ENCODE measurements at places on chromosomes 11 and 22. TPM values are rescaled to one million over a fixed set of nuclear protein-coding genes. Genes with fewer than 3 reads are reported as not detected.

Gene VSTM5
- not detected for total RNA-seq

Gene IL18
- 132 TPM for total RNA-seq

Gene MICAL2
- total RNA-seq: 54.2 TPM

Gene SLC6A5
- not detected for total RNA-seq

DNA sequence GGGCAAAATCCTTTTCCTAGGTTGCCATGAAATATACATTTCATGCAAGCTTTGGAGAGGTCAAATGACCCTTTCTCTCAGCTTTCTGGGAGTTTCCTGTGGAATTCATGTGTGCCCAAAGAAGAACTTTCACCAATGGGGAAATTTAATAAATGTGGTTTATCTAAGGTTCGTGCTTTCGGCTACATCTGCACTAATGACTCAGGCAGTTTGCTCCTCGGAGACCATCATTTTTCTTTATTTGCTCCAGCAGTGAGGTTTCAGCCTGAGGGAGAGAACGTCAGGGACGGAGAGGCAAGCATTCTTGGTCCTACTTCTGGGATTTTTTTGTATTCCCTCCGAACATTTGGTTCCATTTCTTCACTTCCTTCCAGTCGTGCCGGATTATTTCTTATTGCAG, 85.2 kb downstream of the FLI1 start:
- DNase-seq: no peak

GRCh38 chr11:131373095-131373725, 2.8 kb downstream of the NTM start:
- no peak for DNase-seq

DNA sequence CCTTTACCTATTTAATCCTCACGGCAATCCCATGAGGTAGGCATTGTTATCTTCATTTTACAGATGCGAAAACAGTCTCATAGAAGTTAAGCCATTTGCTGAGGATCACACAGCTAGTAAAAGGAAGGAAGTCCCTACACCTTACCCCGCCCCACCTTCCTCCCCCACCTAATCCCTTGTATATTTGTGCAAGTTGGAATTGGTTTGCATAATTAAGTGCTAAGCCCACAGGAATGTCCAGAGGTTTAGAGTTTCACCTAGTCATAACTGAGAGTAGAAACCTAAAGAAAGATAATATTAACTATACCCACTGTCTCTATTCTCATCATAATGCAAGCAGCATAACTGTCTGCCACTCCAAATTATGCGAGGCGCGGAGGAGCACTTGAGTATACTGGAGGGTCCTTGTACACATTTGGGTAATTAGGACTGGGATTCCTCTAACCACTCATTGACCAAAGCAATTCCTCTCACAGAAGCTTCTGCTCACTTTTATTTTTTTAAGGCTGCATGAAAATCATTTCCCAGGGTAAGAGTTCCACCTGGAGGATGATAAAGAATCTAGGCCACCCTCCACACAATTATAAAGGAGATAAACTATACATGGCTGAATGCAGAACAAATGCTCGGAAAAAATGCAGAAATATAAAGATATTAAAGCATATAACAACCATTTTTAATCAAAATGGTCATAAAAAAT, 199.9 kb downstream of the FAM181B start:
- no peak for DNase-seq

- DNase-seq: peak; percentile 18
These were observed 539 bp downstream of the SLC35C1 start for GRCh38 chr11:45805305-45806071.

GRCh38 chr22:46654927-46655595, 34.9 kb downstream of the GRAMD4 start:
- no peak for DNase-seq

DNA sequence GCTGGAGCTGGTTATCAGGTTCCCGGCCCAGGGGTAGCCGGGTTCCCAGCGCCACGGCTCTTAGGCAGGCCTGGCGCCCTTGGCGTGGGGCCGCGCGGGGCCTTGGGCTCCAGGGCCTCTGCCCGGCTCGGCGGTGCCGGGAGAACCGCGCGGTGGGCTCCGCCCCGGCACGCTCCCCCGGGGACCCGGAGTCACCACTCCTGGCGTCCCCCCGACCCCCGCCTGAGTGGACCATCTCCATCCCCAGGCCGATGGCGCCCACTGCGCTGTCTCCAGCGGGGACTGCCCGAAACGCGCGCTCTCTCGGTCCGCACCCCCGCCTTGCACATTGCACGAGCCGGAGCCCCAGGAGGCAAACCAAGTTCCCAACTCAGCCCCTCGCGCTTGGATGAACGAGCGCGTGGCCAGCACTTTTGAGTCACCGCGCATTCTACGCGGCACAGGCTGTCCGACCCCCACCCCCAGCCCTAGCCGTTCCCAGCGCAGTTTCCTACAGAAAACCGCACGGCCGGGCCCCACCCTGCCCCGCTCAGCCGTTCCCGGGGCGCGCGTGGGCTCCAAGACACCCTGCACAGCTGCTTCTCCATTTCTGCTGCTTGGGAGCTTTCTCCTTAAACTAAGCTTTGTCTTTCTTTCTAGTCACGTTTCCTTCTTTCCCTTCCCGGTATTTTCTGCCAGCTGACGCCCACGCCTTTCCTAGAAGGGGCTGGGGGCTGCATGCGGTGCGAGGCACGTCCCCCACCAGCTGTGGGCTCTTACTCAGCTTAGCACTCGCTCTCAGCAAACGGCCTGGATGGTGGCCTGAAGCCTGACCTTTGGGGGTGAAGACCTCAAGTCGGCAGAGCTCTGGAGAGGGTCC, 650 bp upstream of the CHID1 start:
- peak; percentile 39 for DNase-seq

DNA sequence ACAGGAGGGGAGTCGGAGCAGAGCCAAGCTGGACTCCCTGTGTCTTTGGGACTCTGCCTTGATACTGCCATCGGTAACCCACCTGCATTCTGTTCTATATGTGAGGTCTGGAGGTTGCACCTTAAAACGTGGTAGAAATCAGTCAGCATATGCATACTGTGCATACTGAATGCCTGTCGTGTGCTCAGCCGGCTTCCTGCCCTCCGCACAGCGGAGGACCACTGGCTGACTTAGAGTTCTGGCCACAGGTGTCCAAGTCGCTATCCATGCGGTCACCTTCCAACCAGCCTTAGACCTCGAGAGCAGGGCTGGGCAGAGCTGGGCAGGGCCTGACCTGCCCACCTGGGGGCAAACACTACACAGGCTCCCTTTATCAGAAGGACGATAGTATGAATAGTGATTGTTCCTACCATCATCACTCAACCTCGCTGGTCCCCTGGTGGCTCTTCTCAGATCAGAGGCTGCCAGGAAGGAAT, 3.8 kb downstream of the TBC1D10C start:
- no peak for DNase-seq

DNA sequence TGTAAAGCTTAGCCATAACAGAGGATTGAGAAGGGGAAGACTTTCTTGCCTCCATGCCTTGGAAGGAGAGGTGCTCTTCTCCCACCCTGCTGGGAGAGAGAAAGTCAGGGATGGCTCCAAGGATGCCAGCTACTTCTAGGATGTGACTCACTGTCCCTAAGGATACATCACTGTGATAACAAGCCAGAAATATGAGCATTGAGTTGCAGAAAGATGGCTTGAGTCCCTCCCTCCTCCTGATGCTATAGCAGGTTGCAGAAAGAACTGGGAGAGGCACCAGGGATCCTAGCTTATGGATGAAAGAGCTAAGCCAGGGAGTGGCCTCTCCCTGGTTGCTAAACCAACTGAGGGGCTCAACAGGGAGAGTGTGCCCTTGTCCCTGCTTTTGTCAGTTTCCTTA, 27.8 kb upstream of the FJX1 start:
- no peak for DNase-seq

- DNase-seq: no peak
These were observed 139.1 kb downstream of the SLC17A6 start for GRCh38 chr11:22477312-22477711.

- no peak for DNase-seq
These were observed 17.7 kb upstream of the RGL4 start for GRCh38 chr22:23673050-23673620.

DNA sequence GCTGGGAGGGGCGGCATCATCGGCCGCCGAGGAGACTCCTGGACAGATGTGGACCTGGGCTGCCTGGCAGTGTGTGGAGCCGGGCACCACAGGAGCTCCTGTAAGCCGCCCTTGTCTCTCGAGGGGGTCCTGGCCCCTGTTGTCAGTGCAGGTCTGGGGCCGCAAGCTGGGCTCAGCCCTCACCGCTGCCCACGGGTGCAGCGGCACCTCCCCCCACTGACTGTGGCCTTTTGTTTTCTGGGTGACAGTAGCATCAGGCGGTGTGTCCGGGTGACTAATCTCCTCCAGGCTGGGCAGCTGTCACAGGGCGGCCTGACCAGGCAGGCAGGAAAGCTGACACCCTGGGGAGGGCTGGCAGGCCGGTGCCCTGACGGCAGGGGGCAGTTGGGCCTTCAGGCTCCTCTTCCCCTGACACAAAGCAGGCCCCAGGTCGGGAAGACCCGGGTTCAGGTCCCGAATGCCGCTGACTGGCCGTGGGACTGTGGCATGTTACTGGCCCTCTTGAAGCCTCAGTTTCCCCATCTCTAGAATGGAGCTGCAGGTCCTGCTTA, 16.3 kb downstream of the DGKZ start:
- peak; percentile 81 for DNase-seq

- DNase-seq: no peak
These were observed 375 bp downstream of the SLC25A1 start for GRCh38 chr22:19178065-19178656.
